ENCODE measurements at places on chromosomes 5 and 9.

GRCh38 chr5:131356619-131357018, 92.8 kb downstream of the CDC42SE2 start:
- no peak for DNase-seq

DNA sequence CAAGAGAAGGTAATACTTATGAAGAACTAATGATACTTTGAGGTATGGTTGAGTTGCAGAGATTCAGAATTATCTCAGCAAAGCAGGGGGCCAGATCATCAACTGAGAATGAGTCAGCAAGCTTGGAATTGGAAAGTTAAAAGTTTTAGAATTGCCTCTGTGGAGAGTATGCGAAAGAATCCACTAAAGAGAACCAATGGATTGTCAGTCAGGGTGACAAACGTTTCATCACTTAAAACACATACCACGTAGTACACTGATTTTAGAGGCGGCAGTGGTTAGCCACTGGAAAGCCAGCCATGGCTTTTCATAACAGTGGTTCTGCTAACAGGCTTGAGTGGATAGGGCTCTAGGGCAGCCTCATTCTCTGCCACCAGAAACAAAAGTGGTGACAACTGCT, 30.7 kb downstream of the AOPEP start:
- no peak for DNase-seq

- no peak for DNase-seq
Observed at GRCh38 chr5:131763968-131764367, 32.8 kb downstream of the FNIP1 start.

- no peak for DNase-seq
Observed at GRCh38 chr5:92758552-92758951, 822.5 kb downstream of the NR2F1-AS1 start.

DNA sequence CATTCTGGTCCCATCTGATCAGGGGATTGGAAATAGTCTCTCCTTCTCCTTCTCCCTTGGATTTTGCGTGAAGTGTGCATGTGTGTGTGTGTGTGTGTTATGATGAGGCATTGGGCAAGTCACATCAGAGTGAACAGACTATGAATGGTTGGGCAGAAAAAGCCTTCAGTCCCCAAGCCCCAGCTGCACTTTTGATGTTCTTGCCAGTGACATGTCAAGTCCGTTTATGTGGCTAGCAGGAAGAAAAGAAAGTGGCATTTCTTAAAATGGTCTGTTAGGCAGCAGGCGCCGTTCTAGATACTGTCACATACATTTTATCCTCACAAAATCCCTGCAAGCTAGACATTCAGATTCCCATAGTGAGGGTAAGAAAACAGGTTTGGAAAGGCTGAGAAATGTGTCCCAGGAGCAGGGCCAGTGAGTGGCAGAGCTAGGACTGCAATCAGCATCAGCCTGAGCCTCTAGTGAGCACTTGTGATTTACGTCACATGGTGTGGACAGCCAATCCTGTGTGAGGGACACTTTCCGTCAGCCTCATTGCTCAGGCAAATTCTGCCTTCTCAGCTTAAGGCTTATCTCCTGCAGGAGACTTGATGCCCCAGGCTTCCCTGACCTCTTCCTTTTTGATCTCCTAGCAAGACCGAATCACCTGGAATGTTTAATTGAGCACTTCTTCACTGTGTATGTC, 60.4 kb downstream of the GLRA1 start:
- DNase-seq, result no peak

Measured in AG09319 (cell line).